Thoracic aorta (tissue), 2 donors: ENCODE measurements at places on chromosomes 12 and 14.
A peak's percentile ranks its signal among the peaks of the same experiment; 100 is the strongest.

GRCh38 chr12:109820816-109821381, 12.3 kb downstream of the TRPV4 start:
- no peaks in the 10 kb centered on the region for H3K27me3 ChIP-seq
- H3K4me1 ChIP-seq = peaks cover 16% of the 10 kb centered on the region
- no peak overlapping the region for H3K4me3 ChIP-seq
- H3K27ac ChIP-seq = no peak overlapping the region

DNA sequence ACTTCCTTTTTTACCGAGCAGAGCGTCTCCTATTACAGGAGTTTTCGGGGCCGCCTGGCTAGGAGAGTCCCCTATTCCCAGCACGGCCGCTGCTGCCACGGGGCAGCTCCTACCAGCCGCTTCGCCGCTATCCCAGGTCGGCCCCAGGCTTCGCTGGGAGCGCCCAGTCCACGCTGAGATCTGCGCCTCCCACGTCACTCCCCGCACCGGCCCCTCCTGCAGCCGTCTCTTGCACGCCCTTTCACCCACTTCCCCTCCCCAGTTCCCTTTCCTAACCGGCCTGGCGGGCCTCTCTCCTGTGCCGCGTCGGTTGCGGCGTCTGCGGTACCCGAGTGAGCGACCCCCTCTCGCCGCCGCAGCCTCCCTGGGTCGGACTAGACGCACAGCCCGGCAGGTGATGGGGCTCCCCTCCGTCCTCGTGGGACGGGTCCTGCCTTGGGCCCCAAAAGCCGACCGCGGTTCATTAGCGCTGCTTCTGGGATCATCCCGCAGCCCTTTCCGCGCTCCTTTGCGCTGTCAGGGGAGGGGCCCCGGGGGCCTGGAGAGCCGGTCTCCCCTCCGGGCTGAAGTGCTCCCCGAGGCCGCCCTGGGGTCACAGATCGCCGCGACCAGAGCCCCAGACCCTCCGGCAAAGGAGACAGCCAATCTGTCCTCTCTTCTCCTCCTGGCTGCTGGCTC, 1318.4 kb downstream of the TMEM121 start:
- H3K27ac ChIP-seq = no peak overlapping the region
- H3K4me3 ChIP-seq = peak overlapping the region; percentile 69
- no peaks in the 10 kb centered on the region for H3K27me3 ChIP-seq
- no peaks in the 10 kb centered on the region for H3K36me3 ChIP-seq
- no peaks in the 10 kb centered on the region for H3K4me1 ChIP-seq
- no peak for DNase-seq

DNA sequence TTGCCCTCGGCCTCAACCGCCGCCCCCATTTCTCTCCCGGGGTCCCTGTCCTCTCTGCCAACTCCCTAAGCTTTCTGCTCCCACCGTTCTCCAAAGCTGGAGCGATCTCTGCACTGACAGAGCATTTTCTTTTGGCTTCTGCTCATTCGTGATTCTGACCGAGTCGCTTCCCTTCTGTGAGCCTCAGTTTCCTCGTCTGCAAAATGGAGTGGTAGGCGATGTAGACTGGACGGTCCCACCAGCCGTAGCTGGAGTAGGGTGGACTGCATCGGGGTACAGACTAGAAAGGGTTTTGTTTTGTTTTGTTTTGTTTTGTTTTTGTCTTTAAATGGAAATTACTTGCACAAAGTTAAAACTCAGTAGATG, 2.4 kb downstream of the VSX2 start:
- H3K27me3 ChIP-seq = peaks cover 36% of the 10 kb centered on the region
- peaks cover 27% of the 10 kb centered on the region for H3K4me1 ChIP-seq
- DNase-seq = no peak
- no peaks in the 10 kb centered on the region for H3K36me3 ChIP-seq
- no peak overlapping the region for H3K27ac ChIP-seq

- no peak overlapping the region for H3K27ac ChIP-seq
- H3K4me1 ChIP-seq = no peaks in the 10 kb centered on the region
- no peak for DNase-seq
- H3K4me3 ChIP-seq = no peak overlapping the region
Observed at GRCh38 chr14:68709007-68709406, 83.9 kb downstream of the ZFP36L1 start.

GRCh38 chr14:91719839-91720238, 12.0 kb downstream of the CATSPERB start:
- H3K27me3 ChIP-seq = no peaks in the 10 kb centered on the region
- no peak for DNase-seq
- no peaks in the 10 kb centered on the region for H3K36me3 ChIP-seq
- no peak overlapping the region for H3K27ac ChIP-seq
- H3K4me3 ChIP-seq = no peak overlapping the region
- H3K4me1 ChIP-seq = no peaks in the 10 kb centered on the region

DNA sequence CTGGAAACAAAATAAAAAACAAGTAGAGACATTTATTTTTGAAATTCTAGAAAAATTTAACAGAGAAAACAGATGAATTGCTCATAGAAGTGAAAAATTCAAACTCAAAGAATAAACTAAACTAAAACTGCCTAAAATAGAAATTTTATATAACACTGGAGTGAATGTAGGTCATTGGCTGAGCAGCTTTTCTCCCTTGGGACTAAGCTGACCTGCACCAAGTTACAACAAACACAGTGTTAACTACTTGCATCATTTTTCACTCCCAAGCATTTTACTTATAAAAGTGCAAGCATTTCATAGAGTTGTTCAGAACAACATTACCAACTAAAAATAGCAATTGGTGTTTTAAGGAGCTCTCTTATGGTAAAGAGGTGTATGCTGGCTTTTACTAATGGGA, 298.1 kb downstream of the MED13L start:
- no peaks in the 10 kb centered on the region for H3K27me3 ChIP-seq
- H3K27ac ChIP-seq = no peak overlapping the region
- no peak overlapping the region for H3K4me3 ChIP-seq
- no peak for DNase-seq

DNA sequence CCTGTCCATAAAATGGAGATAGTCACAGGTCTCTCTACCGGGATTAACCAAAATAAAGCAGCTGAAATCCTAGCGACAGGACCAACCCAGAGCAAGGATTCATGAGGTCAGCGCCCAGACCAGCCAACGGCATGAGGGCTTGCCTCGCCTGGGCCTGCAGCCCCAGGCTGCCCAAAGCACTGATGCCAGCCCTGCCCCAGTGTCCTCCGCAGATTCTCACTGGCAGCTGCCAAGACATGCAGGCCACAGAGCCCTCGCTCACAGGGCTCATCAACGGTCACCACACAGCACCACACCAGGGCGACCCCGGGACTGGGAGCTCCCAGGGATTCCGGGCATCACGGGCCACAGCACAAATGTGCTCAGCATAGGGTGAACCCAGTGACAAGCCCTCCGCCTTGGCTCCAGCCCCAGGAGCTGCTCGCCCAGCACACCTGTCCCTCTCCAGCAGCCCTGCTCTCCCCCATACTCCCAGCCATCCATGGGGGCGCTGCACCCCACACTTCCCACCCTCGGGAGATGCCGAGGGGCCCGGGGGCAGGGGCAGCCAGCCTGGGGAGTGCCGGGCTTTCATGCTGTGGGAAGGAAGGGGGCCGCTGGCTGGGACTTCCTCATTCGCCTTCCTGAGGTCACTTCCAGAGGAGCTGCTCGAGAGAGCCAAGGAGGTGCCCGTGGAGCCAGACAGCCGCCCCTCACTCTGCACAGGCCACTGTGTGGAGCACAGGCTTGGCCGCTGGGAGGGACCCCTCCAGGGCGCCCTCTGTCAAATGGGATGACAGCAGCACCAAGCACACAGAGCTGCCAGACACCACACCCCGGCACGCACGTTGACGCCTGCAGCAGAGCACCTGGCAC, 14.1 kb downstream of the RAB35 start:
- peaks cover 45% of the 10 kb centered on the region for H3K36me3 ChIP-seq
- no peak for DNase-seq
- H3K4me1 ChIP-seq = peaks cover 27% of the 10 kb centered on the region
- H3K27ac ChIP-seq = no peak overlapping the region

GRCh38 chr14:50943943-50944646, at the start of gene PYGL:
PYGL (minus strand) TSS chr14:50944483; CDS start chr14:50944403, 80 bp downstream.
- peak within 1 kb of the TSS; percentile 81 for H3K27ac ChIP-seq
- no peaks in the 10 kb centered on the region for H3K27me3 ChIP-seq
- no peaks in the 10 kb centered on the region for H3K36me3 ChIP-seq
- no peaks in the 10 kb centered on the region for H3K4me1 ChIP-seq

GRCh38 chr14:61797309-61797708, 35.1 kb downstream of the SNAPC1 start:
- no peaks in the 10 kb centered on the region for H3K4me1 ChIP-seq
- DNase-seq = no peak
- H3K27ac ChIP-seq = no peak overlapping the region
- H3K4me3 ChIP-seq = no peak overlapping the region
- peaks cover 4% of the 10 kb centered on the region for H3K36me3 ChIP-seq
- H3K27me3 ChIP-seq = no peaks in the 10 kb centered on the region

DNA sequence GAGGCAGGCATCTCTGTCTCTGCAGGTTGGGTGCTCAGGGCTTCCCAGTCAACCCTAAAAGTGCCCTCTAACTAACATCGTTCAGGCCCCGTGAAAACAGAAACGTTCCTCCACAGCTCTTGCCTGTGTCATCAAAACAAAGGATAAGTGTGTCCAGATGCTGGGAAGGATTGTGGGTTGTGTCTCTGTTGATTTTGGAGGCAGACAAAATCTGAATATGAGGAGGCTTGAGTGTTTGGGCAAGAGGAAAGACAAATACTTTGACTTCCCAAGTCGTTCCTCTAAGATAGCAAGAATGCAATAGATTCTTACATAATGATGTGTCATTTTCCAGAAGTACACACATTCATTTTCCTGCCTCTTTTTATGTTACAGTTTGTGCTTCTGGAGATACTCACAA, 52.9 kb downstream of the SERPINA3 start:
- no peak overlapping the region for H3K4me3 ChIP-seq
- no peaks in the 10 kb centered on the region for H3K27me3 ChIP-seq
- H3K4me1 ChIP-seq = no peaks in the 10 kb centered on the region
- H3K36me3 ChIP-seq = no peaks in the 10 kb centered on the region
- DNase-seq = no peak

DNA sequence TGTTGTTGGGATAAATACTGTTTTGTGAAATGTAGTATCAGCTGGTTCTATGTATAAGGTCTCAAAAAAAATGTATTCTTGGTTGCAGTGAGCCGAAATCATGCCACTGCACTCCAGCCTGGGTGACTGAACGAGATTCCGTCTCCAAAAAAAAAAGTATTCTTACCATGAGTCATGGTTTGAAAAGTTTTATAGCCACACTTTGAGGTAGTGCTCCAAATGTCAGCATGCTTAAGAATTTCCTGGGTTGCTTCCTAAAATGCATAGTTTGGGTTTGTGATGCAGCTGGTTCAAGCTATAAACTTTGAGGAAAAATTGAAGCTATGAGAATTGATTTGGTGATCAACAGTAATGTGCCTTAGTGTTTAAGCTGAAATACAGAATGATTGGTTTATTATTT, 48.0 kb downstream of the ETNK1 start:
- H3K4me1 ChIP-seq = peaks cover 5% of the 10 kb centered on the region
- no peaks in the 10 kb centered on the region for H3K36me3 ChIP-seq
- no peaks in the 10 kb centered on the region for H3K27me3 ChIP-seq
- DNase-seq = no peak

DNA sequence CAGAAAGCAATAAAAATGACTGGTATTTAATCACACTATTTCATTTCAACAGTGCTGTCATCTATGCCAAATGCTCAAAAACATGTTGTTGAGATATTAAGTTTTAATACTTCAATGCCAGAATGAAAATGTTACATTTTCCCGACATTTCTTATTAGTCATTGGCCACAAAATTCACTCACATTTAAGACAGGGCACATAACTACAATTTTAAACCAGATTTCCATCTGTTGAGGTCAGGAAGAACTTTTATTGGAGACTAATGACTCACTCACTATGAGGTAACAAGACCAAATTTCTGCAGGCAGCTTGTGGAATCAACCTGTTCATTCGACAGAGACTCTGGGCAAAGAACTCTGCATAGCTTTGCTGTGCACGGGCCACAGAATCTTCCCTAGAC, 36.8 kb downstream of the PPTC7 start:
- no peaks in the 10 kb centered on the region for H3K27me3 ChIP-seq
- DNase-seq = no peak
- peak overlapping the region; percentile 43 for H3K27ac ChIP-seq
- H3K4me3 ChIP-seq = no peak overlapping the region
- peaks cover 19% of the 10 kb centered on the region for H3K4me1 ChIP-seq

- H3K4me1 ChIP-seq = no peaks in the 10 kb centered on the region
- DNase-seq = no peak
- H3K27me3 ChIP-seq = no peaks in the 10 kb centered on the region
- H3K4me3 ChIP-seq = no peak overlapping the region
- H3K27ac ChIP-seq = no peak overlapping the region
Observed at GRCh38 chr12:94750864-94751263, 100.5 kb upstream of the TMCC3 start.

GRCh38 chr12:30457621-30458289, 237.9 kb downstream of the IPO8 start:
- no peaks in the 10 kb centered on the region for H3K27me3 ChIP-seq
- no peak overlapping the region for H3K4me3 ChIP-seq
- H3K4me1 ChIP-seq = no peaks in the 10 kb centered on the region
- H3K27ac ChIP-seq = no peak overlapping the region
- no peak for DNase-seq
- no peaks in the 10 kb centered on the region for H3K36me3 ChIP-seq

DNA sequence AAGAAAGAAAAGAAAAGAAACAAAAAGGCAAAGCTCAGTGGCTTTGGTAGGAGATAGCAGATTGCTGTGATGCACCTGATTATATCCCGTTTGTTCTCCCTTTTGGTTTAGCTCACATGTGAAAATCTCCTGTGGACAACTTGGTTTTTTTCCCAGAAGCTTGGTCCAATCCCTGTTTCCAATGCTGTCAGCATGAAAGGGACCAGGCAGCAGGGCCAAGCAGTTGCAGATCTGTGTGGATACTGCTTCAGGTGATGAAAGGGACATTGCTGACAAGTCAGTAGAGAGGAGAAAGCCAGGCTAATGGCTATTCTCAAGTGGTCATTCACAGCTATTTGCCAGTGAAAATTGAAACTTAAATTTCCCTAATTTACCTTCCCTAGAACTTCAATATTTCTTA, 18.8 kb upstream of the SLCO1A2 start:
- no peaks in the 10 kb centered on the region for H3K27me3 ChIP-seq
- no peak overlapping the region for H3K4me3 ChIP-seq

DNA sequence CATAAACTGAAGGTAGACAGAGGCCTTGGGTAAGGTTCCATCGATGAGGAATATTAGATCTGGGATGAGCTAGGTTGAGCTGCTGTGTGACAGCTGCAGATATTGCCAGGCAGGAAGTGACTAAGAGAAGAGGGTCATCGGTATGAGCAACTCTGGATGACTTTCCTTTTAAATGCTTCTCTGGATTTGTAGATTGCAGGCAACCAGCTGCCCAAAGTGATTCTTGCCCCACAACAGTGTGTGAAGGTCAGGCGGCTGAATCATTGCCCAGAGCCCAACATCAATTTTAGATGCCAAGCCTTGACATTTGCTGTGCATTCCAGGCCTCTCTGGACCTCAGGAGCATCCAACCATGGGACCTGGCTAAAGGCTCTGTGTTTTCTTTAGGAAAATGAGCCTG, 255.9 kb downstream of the DPF3 start:
- no peaks in the 10 kb centered on the region for H3K27me3 ChIP-seq
- no peak for DNase-seq
- H3K4me3 ChIP-seq = no peak overlapping the region
- no peak overlapping the region for H3K27ac ChIP-seq

DNA sequence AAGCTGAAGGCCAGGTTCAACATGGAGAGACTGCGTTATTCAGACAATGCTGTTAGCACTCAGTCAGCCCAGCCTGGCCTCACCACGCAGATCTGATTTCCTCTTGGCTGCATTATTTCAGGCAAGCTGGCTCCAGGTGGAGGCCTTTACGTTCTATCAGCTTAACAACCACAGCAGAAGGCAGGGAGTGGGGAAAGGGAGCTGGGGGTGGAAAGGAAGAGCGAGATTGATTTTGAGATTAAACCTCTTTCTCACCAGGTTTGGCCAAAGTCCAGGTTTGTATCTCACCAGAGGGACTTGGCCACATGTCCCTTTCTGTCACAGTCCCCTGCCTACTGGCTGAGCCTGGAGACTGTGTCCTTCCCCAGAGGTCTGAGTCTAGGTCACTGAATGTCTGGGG, 543.7 kb upstream of the TMEM132C start:
- no peaks in the 10 kb centered on the region for H3K27me3 ChIP-seq
- no peak overlapping the region for H3K27ac ChIP-seq
- no peak for DNase-seq
